ENCODE measurements at places on chromosomes 4 and X.

DNA sequence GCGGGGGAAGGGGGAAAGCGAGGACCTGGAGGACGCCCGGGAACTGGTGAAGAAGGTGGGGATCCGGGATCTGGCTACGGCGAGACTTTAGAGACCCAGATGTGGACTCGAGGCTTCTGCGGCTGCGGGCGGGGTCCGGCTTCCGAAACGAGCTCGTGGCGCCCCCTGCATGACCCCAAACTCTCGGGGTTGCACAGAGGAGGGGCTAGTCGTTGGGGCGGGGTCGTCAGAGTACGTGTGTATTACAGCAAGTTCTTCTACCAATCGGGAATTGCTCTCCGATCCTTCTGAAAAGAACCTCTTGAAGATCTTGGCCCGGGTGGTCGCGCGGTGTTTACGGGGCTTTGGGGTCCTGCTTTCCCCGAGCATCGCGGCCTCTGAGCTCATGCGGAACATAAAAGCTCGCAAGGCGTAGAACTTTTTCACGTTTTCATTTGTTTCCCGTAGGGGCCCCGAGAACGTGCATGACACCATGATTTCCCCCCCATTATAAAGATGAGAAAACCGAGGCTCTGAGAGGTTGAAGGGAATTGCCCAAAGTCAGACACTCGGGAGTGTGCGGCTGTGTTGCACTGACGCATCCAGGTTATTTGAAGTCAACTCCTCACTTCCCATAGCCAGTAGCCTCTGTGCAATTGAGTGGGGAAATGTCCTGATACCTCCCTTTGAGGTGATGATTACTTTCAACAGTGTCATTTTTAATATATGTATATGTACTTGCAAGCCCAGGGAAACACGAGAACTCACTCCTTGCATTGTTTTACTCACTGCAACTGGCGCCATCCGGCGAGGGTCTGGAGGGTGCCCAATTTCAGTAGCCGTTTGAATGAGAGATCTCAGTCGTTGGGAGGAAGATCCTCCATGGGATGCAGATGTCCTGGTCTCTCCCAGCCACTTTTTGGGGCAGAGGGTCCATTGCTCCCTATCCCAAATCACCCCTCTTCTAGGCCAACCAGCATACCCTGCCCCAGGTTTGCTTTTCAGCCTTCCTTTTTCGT lies at the start of gene BEND4:
TSS of gene BEND4 (minus strand) at position 149 of the 998 bp plus-strand sequence. CDS start 512 bp downstream, outside the sequence.
- no peak for DNase-seq

- DNase-seq: no peak
Measured at GRCh38 chrX:132373610-132374009, 115.2 kb downstream of the MBNL3 start.

DNA sequence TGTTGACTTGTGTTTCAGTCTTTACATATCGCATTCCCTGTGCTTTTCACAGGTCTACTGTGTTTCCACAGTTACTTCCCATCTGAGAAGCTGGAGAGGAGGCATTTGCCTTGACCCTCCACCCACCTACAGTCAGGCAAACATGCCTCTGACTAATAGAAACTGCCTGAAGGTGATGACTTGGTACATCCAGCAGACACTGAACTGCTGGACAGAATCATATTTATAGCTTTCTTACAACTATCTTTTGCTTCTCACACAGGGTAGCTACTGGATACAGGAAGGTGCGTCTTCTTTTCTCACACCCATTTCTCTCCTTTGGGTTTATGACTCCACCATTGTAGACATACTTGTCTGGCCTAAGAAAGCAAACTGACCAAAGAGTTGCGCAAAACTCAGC lies 58.0 kb downstream of the VGLL1 start:
- peak; percentile 2 for DNase-seq

DNA sequence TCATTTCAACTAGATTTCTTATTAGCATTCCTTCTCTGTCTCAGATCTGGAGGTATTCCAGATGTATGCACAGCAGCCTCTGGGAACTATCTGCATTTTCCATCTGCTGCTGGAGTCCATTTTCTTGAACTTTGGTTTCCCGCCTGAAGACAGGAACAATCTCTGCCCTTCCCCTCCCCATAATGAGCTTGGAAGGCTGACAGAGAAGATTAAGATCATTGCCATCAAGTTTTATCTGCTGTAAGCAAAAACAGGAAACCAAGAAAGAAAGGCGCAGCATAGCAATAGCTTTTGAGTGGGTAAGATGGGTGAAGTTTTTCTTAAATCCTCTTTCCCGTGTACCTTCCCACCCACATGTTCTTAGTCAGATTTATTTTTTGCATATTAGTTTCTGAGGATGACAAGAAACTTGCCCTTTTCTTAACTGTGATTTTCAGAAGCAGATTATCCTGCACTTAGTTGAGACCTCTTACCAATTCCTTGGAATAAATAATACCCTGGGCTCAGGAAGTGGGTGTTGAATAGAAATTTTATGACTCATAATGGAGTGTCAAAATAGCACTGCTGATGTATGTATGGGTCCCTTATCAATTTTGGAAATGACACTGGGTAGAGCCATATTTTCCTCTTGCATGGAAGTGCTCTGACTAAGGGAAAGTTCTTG lies 78.3 kb downstream of the CT47B1 start:
- no peak for DNase-seq

- no peak for DNase-seq
Measured at GRCh38 chrX:72255445-72255844, 16.6 kb upstream of the ERCC6L start.

- DNase-seq: no peak
Measured at GRCh38 chrX:136203438-136203837, 47.8 kb downstream of the MAP7D3 start.

- DNase-seq: no peak
Measured at GRCh38 chr4:153327247-153327646, 17.2 kb upstream of the MND1 start.

DNA sequence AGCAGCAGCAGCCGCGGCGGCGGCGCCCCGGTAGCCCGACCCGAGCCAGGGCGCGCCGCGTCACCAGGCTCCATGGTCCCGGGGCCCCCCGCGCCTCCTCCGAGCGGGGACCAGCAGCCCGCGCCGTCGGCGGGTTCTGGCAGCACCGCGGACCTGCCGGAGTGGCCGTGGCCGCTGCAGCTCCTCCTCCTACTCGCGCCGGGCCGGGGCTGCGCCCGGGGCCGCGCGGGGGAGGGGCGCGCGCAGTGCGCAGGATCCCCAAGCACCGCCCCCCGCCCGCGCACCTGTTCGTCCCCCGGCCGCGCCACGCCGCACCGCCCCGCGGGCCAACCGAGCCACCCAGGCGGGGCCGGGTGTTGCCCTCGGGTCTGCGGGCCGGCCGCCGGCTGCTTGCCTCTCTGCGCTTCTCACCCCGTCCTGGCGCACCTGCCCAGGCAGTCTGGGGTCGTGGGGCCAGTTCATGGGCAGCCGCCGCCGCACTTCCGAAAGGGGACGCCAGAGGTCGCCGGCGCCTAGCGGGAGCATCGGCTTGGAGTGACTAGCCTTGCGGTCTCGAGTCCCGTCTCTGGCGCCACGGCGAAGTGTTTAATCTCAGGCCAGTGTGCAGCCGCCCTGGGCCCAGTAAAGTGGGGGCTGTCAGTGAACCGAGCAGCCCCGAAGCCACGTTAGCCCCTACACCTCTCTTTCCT lies at the start of gene SLC9A7:
TSS of gene SLC9A7 (minus strand) at position 163 of the 689 bp plus-strand sequence. CDS start at position 74, 89 bp downstream.
- DNase-seq: peak; percentile 61

DNA sequence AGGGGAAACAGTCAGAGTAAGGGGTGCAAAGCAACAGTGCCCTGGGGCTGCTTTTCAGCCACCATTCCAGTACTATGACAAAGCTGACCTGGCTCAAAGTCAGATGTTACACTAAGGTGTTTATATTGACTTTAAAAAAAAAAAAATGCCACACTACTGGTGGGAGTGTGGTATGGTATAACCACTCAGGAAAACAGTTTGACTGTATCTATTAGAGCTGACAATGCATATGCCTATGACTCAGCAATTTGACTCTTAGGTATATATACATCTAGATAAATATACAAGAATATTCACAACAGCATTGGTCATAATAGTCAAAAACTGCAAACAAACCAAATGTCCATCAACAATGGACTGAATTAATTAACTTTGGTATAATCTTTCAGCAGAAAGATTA lies 15.0 kb downstream of the ASB9 start:
- DNase-seq: no peak

DNA sequence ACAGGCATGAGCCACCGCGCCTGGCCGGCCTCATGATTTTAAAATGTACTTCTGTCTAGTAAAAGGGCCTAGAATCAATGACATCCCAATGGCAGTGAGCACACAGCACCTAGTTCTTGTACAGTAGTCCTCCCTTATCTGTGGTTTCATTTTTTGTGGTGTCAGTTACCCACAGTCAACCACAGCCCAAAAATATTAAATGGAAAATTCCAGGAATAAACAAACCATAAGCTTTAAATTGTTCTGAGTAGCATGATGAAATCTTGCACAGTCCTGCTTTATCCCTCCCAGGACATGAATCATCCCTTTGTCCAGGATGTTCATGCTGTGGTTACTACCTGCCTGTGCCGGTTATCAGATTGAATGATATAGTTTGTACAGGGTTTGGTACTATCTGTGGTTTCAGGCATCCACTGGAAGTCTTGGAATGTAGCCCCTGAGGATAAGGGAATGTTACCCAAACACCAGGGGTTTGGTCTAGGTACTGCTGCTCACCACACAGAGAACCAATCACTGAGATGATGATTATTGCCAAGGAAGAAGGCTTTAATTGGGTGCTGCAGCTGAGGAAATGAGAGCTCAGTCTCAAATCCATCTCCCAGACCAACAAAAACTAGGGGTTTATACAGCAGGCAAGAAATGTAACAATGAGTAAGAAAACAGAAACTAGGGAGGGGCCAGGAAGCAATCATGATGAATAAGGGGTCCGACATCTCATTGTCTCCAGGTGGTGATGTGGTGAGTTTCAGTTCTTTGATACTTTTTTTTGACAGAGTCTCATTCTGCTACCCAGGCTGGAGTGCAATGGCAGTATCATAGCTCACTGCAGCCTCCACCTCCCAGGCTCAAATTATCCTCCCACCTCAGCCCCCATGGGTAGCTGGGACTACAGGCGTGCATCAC lies 16.2 kb upstream of the FHL1 start:
- DNase-seq: peak; percentile 82

GRCh38 chrX:124347242-124347641 lies 879 bp downstream of the SH2D1A start:
- no peak for DNase-seq

DNA sequence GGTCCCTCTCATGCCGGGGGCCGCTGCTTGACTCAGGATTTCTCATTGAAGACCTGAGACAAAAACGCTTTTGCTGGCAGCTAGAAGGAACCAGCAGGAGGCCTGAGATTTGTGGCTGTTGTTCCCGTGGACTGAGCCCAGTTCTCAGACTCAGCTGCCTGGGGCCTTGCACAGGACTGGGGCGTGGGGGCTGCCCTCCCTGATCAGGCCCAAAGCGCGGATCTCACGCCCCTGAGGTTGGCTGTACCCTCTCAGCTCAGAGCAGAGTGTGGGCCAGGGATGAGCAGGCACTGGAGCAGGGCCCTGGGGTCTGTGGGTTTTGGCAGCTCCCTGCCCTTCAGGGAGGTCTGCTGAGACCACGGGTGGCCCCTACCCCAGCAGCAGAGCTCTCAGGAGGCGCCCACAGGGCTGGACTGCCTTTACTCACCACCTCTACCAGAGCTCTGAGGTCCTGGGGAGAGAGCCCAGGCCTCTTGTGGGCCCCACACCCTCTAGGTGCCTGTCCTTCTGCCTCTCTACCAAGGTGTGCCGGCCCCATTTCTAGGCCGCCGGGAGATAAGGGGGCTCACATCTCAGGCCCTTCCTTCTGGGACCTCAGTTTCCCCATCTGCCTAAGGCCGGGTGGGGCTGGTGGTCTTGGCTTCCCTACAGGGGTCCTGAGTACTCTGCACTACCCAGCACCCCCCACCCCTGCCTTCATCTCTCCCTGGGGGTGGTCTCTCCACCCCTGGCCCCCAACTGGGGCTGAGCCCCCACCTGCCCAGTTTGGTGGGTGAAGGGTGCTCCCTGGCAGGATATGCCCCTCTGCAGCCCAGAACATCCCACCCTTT lies 5.6 kb downstream of the MSANTD1 start:
- no peak for DNase-seq

- DNase-seq: no peak
Measured at GRCh38 chr4:168306476-168306875, 12.1 kb downstream of the DDX60 start.

DNA sequence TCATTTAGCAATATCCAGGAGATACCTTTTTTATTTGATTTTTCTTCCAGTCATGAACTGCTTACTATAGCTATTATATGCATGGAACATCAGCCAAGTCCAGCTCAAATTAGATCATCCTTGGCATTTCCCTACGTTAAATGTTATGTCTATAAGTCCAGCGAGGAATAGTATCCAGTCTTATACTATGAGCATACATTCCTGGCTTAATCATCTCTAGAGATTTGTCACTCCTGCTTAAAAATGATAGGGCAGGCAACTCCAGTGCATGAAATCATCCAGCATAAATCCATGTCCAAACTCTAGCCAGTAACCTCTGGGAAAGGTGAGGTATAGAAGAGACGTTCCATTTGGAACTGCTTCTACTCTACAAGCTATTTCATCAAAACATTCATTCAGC lies 126.7 kb upstream of the VCX2 start:
- DNase-seq: no peak

- DNase-seq: peak; percentile 26
Measured at GRCh38 chrX:39874202-39874816, 223.4 kb downstream of the BCOR start.

GRCh38 chrX:139881572-139881971 lies 51.3 kb downstream of the ATP11C start:
- DNase-seq: peak; percentile 46

DNA sequence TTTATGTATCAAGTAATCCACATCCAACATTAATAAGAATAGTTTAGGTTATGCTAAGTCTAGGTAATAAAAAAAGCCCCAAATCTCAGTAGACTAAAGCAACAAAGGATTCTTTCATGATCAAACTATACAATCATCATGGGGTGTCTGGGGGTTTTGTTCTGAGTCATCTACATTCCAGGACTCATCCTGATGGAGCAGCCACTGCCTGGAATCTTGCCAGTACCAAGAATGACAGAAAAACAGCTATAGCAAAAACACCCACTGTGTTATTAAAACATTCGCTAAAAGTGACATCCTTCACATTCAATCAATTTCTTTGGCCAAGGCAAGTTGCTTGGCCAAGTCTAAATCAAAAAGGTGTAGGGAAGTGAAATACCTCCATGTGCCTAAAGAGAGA lies 3.9 kb upstream of the ARHGEF38 start:
- no peak for DNase-seq

DNA sequence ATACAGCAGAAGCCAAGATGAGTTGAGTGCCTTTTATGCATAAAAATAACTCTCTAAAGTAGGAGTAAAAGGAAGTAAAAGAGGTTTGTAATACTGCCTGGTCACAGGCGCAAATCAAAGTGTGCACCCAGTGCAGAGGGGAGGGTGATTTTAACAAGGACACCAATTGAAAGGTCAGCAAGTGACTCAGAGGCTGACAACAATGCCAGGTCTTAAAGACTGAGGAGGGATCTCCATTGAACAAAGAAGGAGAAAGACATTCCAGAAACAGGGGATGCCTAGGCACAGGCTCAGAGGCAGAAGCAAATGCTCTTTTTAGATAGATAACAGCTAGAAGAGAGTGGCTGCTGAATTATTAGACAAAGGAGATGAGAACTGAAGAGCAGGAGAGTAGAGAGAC lies 297.4 kb upstream of the VCX start:
- DNase-seq: no peak

GRCh38 chrX:46754036-46754435 lies 4.9 kb downstream of the SLC9A7 start:
- DNase-seq: no peak
